ENCODE measurements at places on chromosomes 6 and 20.

- no peak for DNase-seq
Observed at GRCh38 chr6:47362857-47363461, 53.3 kb upstream of the TNFRSF21 start.

DNA sequence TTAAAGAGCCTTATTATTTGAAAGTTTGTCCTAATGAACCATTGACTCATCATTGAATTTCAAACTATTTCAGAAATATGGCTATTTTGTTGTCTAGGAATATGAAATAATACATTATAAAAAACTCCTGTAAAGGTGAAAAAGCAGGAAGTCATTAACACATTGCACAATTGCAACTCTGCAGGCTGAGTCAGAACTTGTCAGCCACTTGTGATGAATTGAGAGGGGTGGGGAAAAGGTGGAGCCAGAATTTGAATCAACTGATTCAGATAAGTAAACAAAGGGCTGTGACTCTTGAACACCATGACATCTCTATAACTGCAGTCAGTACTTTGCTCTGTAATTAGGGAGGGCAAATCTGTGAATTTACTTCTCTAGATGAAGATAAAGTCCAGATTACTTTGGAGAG is 6.0 kb downstream of the C6orf141 start:
- DNase-seq = peak; percentile 18

GRCh38 chr6:115984809-115985208 is 75.9 kb downstream of the FRK start:
- no peak for DNase-seq

- no peak for DNase-seq
Observed at GRCh38 chr20:62987114-62987513, 19.6 kb downstream of the BHLHE23 start.

DNA sequence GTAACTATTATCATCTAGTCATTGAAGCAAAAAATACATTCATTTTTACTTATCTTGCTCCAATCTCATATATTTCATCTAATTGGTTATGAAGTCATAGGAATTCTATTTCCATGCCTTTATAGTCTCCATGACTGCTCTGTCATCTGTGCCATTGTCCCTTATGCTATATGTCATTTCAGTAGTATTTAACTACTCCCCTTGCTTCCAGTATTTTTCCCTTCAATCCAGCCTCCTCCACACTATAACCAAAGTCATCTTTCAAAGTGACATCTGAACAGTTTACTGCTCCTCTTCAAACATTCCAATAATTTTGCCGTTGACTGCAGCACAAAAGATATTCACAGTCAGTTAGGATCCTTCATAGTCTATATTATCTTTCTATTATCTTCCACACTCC is 216.6 kb upstream of the HS3ST5 start:
- no peak for DNase-seq

DNA sequence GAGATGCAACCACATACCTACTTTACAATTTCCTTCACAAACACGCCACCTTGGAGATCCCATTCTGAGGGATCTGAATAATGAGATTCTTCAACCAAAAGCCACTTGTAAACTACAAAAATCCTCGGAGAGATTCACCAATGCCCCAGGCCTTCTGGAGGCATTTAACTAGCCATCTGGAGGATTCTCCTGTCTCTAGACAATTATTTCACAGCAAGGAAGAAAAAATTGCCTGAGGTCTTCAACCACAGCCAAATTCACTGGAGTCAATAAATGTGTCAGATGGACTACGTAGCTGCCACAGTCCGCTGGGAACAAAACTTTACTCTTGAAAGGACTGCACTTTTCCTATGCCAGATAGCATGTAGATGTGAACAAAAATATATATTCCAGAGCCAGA is 19.0 kb upstream of the DCDC2 start:
- DNase-seq = no peak

DNA sequence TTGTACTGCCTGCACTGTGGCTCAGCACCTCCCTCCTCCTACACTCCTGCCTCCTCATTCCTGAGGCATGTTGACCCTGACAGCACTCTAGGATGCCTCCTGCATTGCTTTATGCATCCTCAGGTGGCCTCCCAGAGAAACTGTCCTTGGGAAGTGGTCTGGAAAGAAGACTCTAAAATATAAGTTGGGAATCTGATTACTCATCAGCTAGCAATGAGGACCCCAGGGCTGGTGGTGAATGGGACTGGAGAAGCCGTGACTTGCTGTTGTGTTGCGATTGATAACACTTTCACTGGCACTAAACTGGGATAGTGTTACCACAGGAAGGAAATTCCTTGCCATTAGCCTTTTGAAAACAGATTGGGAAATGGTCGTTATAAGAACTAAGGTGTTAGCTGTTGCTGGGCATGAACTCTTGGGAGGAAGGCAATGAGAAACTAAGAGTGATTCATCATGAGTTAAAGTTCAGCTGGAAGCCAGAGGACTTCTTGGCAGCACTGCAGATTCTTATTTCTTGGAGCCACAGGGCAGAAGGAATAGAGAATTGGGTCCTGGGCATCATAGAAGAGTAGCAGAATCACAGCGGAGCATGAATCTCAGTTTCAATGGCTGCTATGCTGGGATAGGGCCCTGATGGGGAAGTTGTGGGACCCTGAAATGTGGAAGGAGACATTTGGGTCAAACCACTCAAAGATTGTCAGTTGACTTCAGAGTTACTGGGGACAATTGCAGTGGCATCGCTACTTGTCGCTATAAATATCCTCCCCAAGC is 10.1 kb upstream of the SIRPD start:
- DNase-seq = peak; percentile 69
